Stimulated activated CD8-positive, alpha-beta memory T cell treated with anti-CD3 and anti-CD28 coated beads, Interleukin-4, amount 100 ng/mL, for 1 hour (primary cell): ENCODE measurements at places on chromosomes 6 and 20.

GRCh38 chr20:3168079-3168828, 5.1 kb downstream of the LZTS3 start:
- no peak for DNase-seq

DNA sequence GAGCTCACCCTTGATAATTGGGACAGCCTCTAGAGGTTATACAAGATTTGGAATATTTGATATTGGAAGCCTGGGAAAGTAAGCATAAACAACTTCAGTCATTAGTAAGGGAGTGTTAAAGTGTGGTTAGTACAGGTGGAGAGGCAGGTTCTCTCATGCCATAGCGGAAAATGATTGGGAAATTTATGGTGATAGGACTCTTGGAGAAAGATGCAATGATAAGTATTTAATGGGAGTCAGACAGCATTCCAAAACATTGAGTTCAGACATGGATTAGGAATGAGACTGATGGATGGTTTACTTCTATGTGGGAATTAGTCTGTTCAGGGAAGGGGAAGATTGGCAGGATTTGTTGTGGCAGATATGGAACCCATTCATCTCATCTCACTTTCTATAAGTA, 152.7 kb downstream of the MCHR2 start:
- no peak for DNase-seq

DNA sequence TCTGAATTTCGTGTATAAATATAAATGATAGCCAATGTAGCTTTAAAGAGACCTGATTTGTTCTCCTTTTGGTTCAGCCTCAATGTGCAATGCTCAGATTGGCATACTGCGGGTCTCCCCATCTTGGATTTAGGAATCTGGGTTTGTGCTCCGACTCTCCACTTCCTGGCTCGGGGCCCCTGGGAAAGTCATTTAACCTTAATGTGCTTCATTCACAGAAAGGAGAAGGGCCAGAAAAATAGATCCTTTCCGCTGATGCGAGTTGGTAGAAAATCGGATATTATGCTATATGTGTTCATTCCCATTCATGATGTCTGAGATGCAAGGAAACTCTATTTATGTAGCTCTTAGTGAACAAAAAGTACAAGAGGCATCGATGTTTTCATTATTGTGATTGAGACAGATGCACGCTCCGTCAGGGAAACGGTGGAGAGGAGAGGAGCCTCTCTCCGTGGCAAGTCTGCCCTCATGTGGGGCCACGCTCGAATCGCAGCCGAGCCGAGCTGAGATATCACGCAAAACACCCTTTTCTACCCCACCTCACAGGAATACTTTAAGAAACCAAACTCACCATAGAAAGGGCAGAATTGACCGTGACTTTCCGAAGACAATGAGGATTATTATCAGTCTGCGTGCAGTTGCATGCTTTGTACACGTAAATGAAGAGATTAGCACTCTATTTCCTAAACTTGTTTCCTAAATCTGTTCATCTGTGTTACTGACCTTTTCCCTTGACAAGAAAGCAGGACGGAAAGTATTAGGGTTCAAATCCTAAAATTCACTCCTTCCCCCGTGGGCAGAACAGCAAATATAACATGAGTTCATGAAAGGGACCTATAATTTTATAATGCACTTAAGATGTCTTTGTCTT, 136.6 kb downstream of the COL9A1 start:
- no peak for DNase-seq

- DNase-seq: no peak
Observed at GRCh38 chr6:33745548-33745947, 1.2 kb downstream of the IP6K3 start.

DNA sequence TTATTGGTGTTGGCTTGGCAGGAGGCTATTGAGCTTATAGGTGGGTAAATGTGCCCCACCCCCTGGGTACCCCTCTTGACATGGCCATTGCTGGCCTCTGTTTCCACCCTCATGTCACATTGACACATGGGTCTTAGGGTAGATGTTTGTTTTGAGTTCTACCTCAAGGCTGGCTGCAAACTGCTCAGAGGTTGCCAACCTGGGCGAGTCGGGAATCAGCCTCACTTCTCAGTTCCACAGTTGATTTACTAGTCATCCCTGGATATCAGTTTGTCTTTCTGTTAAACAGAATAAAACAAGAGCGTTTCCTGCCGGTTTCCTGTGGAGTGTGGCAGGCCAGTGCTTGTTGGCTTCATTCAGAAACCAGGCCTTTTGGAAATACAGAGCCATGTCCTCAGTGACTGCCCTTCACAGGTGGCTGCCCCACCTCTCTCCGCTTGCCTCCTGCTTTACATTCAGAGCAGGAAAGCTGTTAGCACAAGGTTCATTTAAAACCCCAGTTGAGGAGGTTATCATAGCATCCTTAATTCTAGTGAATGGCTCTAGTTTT, 105.6 kb downstream of the TCP11 start:
- no peak for DNase-seq

DNA sequence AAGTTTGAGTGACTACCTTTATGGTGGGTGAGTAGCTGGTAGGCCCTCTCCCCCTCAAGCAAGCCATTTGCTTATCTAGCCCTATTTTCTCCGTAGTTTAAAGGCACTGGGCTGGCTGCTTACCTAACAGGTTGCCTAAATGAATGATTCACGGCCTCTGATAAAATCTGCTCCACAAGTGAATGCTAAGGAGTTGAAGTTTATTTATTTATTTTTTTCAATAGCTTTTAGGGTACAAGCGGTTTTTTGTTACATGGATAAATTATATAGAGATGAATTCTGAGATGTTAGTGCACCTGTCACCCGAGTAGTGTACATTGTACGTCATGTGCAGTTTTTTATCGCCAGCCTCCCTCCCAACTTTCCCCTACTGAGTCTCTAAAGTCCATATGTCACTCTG, 8.3 kb upstream of the CDH26 start:
- DNase-seq: no peak

DNA sequence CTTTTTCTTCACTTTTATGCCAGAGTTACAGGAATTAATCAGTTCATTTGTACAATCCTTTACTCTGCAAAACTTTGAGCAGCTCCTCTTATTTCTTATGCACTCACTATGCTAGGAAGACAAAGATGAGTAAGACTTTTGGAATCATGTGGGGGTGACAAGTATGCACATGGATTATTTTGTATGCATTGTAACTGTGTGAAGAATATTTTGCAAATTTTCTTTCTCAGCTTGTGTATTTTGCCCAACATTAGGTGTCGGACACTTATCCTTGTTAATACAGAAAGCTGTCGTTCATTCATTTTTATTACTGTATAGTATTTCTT, 88.6 kb downstream of the PPP1R14C start:
- no peak for DNase-seq

GRCh38 chr6:37865504-37865903, 46.0 kb downstream of the ZFAND3 start:
- no peak for DNase-seq

- no peak for DNase-seq
Observed at GRCh38 chr20:36784900-36785299, 11.3 kb upstream of the DSN1 start.
